Activated CD8-positive, alpha-beta memory T cell treated with anti-CD3 and anti-CD28 coated beads for 4 hours (primary cell): ENCODE measurements at places on chromosomes 13 and 19.

DNA sequence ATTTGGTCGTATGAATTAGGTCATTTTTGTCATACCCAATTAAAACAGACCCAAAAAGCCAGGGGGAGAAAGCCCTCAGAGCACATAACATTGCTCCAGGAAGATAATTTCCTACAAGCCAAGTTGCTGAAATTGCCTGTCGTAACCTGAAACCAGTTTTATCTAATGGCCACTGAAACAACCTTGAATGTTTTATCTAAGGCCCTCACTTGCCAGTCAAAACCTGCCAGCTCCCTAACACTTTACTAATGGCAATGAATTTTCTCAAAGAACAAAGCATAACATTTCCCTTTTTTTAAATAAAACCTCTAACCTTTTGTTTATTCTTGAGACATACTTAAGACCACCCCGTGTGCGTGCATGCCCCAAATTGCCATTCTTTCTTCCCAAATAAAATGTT, 496.2 kb upstream of the KLHL1 start:
- DNase-seq: no peak

DNA sequence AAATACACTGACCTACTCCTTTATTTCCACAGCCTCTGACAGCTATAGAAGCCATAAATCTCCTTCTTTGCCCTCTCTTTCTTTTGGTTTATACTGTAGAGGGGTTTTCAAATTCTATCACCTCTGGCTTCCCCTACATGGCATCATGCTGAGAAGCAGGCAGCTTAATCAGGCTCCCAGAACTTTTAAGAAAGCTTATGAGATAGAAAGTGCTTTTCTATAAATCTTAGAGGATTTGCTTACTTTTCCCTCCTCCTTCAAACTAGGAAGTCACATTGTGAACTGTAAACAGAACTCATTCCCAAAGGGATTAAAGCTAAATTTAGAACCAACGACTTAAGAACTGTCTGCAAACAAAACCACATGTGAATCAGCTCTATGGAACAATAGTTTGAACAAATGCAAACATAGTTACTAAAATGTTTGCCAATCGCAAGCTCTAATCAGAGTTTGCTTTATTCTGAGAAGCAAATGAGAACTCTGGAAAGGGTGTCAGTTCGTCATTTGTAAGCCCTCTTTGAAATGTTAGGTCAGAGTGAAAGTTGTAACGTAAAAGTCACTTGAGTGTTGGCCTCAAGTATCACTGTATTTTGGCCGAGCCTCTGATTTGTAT, 344.1 kb downstream of the RFC3 start:
- no peak for DNase-seq

- no peak for DNase-seq
Observed at GRCh38 chr13:99663908-99664307, 162.6 kb downstream of the TM9SF2 start.

GRCh38 chr13:83350569-83350968, 531.7 kb downstream of the SLITRK1 start:
- DNase-seq: no peak

DNA sequence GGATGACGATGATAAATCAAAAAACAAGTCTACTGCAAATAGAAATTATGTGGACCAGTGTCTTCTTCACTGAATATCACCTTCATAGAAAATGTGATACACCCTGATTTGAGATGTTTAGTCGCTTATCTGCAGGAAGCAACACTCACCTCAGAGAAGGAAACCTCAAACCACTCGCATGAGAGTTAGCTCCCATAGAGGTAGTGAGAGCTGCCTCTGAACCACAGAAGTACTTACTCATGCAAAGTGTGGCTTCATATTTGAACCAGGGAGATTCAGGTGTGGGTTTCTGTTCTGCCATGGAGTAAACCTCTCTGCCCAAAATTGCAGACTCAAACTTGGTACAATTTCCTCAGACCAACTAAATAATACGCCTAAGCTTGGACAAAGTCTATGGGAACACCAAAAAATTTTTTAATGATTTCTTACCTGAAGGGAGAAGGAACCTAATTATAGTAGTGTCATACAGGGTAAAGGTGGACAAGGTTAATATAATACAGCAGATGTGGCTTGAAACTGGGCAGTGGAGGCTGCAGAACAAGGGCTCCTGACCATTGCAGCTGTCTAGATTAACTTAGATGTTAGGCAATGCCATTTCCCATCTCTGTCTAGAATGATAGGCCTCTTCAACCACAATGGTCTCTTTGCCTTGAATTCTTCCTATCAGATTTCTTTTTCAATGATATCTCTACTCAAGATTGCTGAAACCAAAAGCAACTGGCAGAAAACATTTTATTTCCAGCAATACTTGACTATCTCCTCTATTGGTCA, 29.6 kb upstream of the RCBTB2 start:
- peak; percentile 60 for DNase-seq

- DNase-seq: no peak
Observed at GRCh38 chr19:56301155-56301554, 13.5 kb downstream of the ZSCAN5A start.

DNA sequence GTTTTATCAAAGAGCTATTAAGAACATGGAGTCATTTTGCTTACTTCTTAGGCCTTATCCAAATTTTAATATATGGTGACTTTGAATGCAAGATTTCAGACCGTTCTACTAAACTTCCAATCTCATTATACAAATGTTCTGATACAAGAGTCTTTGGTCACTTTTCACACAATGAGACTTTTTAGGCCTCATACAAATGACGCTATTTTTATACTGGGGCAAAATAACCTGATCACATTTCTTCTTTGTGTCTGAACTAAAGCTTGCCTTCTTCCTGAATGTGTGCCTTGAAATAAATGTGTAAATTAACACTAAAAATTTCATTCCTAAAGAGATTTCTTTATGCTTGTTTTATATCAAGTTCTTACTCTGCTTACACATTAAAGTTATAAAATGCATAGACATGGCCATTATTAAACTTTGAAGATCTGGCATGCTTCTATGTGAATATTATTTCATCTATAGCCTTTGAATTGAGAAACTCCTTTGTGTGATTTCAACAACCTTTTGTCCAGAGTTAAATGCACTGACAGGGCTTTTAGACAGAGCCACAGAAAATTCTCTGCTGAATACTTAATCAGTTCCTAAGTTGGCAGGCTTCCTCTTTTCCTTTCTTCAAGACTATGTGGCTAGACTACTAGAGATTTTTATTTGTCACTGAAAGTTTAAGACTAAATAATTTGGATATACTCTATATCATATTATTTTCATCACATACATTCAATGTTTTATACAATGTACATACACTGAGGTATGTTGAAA, 86.1 kb downstream of the EDNRB start:
- no peak for DNase-seq

DNA sequence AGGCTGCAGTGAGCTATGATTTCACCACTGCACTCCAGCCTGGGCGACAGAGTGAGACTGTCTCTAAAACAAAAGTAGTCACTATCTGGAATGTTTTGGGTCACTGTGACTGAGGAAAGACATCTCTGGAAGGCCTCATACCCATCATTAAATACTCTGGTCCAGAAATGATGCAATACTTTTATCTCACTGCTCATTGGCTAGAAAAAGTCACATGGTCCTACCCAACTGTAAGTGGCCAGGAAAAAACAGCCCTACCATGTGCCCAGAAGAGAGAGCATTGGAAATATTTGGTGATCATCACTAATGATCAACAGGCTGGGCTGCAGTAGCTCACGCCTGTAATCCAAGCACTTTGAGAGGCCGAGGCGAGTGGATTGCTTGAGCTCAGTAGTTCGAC, 29.8 kb downstream of the PNPLA6 start:
- no peak for DNase-seq
